Fibroblast of villous mesenchyme (primary cell): ENCODE measurements at places on chromosomes 4 and X.

- no peak for DNase-seq
Observed at GRCh38 chr4:173498023-173498422, 32.0 kb downstream of the HAND2 start.

GRCh38 chr4:74944354-74944793, 11.5 kb downstream of the PARM1 start:
- DNase-seq = no peak

GRCh38 chrX:7145454-7145853, 2.1 kb upstream of the STS start:
- peak; percentile 32 for DNase-seq

GRCh38 chr4:103012551-103012950, 7.0 kb downstream of the SLC9B1 start:
- DNase-seq = no peak

DNA sequence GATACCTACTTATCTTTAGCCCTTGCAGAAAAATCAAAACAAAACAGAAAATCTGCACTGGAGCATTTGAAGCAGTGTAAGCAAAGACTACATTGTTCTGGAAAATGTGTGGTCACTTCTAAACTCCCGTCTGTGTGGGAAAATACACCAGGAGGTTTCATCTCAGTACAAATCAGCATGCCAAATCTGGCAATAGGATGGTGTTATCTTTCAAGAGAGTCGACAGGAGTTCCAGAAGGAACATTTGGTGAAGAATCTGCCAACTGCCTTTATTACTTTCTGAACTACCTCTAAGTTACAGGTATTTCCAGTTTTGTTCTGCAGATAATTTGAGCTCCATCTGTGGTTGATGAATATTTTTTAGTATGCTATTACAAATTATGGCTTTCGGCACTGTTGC, 1348.0 kb downstream of the RAPGEF2 start:
- no peak for DNase-seq

- peak; percentile 88 for DNase-seq
Observed at GRCh38 chr4:87092389-87093141, 127.9 kb downstream of the KLHL8 start.
